ENCODE measurements at places on chromosomes 7 and 10.

DNA sequence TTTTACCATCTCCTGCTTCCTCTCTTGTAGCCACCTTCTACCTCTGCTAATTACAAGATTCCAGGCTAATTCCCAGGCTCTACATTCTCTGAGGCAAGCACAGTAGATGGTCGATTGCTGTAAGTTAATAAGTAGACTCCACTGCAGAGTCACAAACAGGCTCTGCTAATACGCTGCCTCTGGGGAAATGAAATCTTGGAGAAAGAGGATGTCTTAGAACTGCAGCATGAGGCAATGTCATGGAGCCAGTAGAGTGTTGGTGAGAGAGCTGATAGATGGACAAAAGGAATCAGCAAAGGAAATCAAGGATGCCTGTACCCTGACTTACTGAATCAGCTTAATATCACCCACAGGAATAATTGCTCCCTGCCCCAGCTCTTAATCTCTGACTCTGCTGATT lies 1260.3 kb downstream of the XPNPEP1 start:
- no peak for DNase-seq

DNA sequence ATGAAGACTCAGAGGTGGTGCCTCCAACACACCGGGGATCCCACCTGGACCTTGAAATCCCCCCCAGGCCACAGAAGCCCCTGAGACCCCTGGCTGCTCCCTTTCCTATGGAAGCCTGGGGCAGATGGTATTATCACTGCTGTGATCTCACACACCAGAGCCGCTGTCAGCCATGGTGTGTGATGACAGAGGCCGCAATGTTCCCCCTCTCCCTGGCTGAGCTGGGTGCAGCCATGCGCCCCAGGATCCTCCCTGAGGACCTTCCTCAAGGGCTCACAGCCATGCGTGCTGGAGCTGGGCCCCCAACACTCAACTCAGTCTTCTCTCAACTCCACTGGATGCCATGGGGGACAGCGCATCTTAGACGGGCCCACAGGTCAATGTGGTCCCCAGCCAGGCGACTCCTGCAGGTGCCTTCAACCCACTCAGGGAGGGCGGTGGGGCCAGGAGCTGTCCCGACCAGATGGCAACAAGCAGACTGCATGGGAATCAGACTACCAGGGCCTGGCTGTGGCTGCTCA lies 44.9 kb downstream of the VIPR2 start:
- DNase-seq, result no peak

- no peak for DNase-seq
Measured at GRCh38 chr10:131173484-131174210, 137.9 kb downstream of the TCERG1L start.

GRCh38 chr7:155115288-155115687 lies 45.2 kb downstream of the HTR5A start:
- no peak for DNase-seq

- no peak for DNase-seq
Measured at GRCh38 chr7:22698767-22699166, 28.2 kb upstream of the IL6 start.

- DNase-seq, result no peak
Measured at GRCh38 chr10:71819441-71819861, 31.6 kb downstream of the PSAP start.

DNA sequence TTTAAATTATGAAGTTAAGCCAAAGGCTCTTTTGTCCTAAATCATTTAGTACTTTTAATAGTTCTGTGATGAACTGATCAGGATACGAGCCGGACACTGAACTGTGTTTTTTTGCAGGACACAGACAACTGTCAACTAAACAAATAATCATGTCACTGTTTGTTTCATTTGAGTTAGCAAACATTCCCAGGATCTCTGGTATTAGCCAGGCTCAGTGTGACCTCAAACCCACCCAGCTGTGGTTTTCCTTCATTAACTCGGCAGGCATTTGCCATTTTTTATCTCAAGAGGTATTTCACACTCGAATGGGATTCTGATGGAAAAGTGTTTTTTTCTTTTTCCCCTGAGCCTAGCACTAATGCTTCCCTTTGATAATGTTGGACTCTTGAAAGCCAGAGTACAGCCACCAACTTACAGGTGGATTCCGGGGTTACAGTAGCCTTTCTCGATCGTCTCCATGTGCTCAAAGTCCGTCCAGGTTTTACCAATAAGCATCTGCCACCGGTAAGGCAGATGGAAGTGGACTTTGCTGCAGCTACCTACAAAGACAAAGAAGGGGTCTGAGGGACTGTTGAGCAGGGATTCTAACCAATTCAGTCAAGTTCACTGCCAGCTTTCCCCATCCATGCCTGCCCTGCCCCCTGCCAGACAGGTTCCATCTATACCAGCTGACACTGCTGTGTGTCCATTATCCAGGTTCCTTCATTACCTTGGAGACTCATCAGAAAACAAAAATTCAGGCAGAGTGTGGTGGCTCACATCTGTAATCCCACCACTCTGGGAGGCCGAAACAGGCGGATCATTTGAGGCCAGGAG lies 33.4 kb downstream of the ZC3HAV1 start:
- no peak for DNase-seq

GRCh38 chr7:24981171-24981951 lies 1.4 kb upstream of the OSBPL3 start:
- peak; percentile 21 for DNase-seq

GRCh38 chr7:94813917-94814316 lies 93.5 kb upstream of the PPP1R9A start:
- DNase-seq, result no peak

DNA sequence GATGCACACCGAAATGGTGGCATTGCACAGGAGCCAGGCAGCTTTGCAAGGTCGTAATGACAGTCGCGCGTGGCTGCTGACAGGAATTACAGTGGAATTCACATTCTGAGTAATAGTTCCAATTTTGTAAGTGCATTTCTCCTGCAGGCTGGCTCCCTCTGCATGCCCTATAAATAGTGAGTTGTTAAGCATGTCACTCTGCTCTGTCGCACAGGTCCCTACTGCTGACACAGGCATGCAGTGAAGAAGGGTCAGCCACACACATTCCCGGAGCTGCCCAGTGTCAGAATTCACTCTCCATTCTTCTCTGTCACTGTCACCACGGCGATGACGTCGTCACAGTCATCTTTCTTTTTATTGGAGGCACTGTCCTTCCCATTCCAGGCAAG lies 49.2 kb upstream of the SHH start:
- DNase-seq, result no peak

DNA sequence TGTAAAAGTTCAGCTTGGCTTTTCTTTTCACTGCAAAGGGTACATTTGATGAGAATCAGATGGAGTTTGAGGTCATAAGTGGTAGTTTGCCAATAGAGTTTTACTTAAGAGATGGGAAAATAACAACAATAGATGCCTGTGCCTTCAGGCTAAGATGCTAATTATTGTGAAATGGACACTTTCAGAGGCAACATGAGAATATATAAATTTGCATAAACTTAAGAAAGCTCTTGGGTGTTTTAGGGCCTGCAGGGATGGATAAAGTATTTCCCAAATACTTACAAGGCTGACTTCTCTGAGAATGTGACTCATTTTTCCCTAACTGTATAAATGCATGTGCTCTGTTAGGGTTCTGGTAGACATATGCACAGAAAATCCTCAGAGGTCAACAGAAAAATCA lies 200.3 kb upstream of the SVIL start:
- no peak for DNase-seq

DNA sequence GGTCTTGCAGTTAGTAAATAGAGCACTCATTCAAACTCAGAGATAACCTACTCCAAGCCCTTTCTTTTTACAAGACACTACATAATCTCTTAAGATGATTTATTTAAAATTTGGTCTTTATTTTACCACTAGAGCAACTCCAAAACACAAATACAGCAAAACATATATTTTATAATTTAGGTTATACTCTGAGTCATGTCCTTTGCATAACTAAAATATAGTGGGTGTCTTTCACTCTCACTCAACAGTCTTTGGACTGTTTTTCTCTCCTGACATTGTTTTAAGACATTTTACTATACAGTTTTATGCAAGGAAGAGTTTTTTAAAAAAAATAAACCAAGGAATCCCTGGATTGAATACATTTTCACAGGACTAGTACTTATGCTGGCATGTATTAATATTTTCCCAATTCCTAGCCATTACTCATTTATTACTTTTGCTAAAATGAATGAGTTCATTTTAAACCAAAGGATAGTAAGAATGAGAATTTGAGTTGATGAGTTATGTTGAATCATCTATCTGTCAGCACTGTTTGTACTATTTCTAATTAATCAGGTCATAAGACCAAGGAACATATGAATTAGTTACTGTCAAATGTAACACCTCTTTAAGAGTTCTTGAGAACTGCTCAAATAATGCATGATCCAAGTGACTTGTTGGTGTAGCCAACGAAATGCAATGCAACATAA lies 303.1 kb upstream of the FZD1 start:
- DNase-seq, result no peak

- DNase-seq, result no peak
Measured at GRCh38 chr10:9951481-9952257, 1066.0 kb upstream of the CELF2 start.

DNA sequence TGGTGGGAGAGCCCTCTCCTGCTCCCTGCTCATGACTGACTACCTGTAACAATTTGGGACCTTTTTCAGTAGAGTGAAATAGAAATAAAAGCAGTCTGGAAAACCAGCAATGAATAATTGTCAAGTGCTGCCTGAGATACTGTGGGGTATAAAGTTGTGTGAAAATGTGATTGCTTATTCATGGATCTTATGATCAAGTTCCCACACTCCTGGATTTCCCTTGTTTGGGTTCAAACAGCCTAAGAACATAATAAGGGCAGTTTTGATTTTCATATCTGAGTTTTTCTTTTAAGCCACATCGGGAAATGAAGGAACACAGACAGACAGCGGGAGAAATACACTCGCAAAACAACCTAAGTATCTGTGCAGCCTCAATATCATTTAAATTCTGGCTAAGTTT lies 52.9 kb downstream of the CALD1 start:
- DNase-seq, result no peak

DNA sequence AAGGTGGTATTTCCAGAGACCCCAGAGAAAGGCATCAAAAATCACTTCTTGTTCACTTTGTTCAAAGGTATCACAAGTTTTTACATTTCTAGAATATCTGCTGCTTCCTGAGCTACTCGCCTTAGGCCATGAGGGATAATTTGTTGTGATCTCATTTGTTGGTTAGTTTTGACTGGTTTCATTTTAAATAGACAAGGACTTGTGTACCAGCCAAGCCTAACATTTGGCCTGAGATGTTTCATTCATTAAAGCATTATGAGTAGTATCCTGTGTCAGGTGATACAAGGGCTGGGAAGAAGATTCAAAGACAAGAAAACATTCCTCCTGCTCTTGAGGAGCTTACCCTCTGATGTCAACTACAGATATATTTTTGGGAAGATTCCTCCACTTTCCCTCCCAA lies 170.3 kb upstream of the FAM171A1 start:
- DNase-seq, result no peak

DNA sequence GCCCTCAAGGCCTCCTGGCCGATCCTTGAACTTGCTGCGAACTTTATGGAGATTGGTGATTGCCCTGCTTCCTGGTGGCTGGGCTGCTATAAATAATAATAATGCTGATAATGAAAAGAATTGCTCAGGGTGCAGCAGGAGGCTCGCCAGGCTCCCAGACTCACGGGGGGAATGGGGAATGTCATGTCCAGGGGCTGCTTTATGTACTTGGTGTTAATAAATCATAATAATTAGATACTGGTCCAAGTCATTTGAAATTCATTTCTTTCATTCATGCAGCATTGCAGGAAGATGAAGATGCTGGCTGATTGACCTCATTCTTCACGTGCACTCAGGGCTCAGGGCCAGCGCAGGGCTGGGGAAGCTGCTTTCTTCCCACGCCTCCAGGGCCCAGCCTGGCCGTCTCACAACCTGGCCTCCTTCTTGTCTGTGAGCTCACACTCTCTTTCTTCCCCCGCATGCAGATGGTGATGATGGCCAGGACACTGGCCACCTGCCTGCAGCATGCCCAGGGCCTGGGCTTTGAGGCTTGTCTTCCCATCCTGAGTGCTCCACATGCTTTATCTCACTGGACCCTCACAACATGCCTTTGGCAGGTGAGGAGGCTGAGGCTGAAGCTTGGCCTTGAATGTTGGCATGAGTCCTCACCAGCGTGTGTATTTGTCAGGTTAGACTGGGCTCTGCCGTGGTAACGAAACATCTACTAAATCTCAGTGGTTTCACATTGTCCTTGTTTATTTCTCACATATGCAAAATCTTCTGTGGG lies 138.4 kb upstream of the TNS3 start:
- DNase-seq, result no peak

GRCh38 chr10:84551437-84552120 lies 223.2 kb downstream of the CCSER2 start:
- DNase-seq, result no peak

GRCh38 chr10:486206-486605 lies 203.3 kb downstream of the DIP2C start:
- no peak for DNase-seq

DNA sequence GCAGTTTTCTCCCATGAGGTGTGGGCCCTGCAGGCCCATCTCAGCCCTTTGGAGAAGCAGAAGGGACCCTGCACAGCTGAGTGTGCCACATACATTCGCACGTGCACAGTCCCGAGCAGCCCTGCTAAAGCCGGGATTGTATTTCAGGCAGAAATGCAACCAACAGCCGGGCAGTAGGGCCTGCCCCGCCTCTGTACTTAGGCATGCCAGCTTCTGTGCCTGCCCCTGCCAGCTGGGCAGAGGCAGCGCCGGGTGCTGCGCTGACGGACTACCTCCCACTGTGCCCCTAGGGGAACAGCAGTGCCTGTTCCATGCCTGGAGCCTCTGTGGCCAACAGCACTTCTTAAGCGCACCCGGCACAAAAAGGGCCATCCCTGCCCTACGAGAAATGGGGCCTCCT lies 170.3 kb downstream of the NEURL1 start:
- DNase-seq, result no peak

DNA sequence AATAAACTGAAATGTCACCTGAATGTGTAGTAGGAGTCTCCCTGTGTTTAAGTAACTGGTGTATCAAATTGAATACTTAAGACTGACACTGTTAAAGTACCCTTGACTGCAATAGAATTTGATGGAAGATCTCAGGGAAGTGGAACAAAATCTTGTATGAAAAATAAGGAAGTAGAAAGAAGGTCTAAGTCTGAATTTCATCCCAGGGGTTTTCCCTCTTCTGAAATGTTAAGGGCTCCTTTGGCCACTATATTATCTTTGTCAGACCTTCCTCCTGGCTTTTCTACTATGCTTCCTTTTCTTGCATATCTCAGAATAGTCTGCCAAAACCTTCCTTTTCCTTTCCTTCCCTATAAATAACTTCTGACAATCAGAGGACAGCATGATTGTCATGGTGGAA lies 59.6 kb downstream of the BLNK start:
- no peak for DNase-seq

DNA sequence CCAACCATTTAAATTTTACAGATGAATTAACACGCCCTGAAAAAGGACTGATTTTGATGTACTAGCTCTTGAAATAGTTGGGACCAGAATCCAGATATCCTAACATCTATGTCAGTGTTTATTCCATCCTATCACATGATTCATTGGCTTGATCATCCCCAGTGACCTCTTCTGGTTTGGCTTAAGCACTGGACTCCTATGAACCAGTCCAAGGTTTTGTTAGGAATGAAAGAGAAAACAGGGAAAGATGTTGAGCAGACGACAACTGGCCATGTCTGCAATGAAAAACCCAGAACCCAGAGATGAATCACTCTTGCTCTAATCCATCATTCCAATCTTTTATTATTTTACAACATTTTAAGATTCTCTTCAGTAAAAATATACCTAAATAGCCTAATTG lies 1080.9 kb downstream of the SORCS1 start:
- DNase-seq, result no peak

Data from GM19239 (cell line).